ENCODE measurements at places on chromosomes 4 and X.

DNA sequence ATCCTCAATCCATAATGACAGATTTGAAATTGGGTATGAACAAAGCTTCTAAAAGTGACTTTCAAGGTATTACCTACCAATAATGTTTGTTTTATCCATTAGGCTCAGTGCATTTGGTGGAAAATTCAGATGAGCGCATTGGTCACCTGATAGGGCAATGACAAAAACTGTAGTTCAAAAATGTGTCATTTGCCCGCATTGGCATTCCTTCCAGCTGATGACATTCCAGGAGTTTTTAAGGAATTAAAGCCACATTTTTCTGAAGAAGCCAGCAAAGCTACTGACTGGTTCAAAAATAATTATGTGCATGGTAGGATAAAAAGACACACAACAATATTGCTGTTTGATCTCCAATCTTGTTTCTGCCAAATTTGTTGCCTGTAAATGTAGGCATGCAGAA lies 473.4 kb upstream of the CPEB2 start:
- DNase-seq, result no peak

DNA sequence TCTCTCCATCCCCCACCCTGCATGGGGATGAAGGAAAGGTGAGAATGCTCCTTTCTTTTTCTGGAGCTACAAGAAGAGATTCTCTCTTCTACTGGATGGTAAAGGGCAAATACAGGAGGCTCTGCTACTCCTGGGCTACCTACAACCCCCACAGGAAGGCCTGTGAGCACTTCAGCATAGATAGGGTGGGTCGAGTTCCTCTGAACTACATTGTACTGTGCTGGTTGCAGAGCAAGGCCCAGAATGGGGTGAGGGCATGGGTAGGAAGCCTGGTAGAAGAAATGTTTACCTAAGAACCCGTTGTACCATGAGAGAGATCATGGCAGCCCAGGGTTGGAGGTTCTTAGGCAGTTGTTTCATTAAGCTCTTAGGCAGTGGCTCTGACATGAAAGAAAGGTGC lies 510.4 kb downstream of the MID1IP1 start:
- no peak for DNase-seq

DNA sequence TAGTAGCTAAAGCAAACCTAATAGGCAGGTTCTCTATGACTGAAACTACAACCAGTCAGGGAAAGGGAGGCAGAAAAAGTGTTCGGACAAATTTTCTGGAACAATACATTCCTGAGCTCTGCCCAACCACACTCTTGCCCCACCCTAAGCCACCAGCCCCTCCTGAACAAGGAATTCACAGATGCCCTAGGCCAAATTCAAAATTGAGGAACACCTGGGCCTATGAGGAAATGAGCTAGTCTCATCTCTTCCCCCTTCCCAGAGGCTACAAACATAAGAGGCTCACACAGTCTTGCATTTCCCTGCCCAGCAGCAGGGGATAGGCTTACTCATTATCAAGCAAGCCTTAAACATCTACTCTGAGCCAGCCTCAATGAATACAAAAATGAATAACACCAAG lies 284.7 kb downstream of the ZNF674 start:
- DNase-seq, result no peak

- peak; percentile 71 for DNase-seq
These were observed 18.0 kb upstream of the TMSB4X start for GRCh38 chrX:12956704-12957534.

DNA sequence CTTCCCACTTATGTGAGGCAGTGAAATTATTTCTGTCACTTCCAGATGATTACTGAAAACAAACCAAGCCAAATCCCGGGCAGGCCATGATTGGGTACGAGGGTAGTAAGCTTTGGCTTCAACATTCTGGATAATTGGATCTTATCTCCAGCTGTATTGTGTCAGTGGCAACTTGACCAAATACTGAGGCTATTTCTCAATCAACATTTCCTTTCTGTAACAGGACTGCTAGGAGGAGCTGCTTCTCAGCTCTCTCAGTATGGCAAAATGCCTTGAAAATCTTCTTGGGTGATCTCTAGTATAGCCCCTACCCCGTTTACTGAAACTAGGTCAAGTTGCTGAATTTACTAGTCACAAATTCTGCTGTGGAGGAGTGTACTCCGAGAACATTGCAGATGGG lies 169.3 kb upstream of the FRMPD4 start:
- no peak for DNase-seq

All from GM13976 (cell line).